NCI-H2029 treated with DMSO at 0.1 percent for 48 hours (cell line): ENCODE measurements at places on chromosomes 7 and 10.

- DNase-seq = no peak
Measured at GRCh38 chr7:69670701-69671100, 72.4 kb downstream of the AUTS2 start.

GRCh38 chr10:60942134-60942787 is 1.7 kb downstream of the RHOBTB1 start:
- no peak for DNase-seq

DNA sequence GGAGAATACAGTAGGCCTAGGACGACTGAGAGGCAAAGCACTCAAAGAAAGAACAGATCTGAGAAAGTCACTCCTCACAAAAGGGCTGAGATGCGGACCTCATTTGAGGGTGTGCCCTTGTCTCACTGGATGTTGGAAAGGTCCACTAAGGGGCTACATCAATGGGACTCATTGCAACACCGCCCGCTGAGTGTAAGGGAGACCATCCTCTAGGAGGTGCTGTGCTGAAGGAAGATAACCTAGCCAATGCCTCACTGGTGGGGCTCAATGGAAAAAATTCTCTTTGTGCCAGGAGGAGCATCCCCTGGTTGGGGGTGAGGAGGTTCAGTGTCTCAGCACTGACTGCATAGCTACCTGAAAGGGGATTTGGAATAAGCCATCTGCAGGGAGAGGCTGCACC is 758.7 kb upstream of the CELF2 start:
- no peak for DNase-seq

- no peak for DNase-seq
Measured at GRCh38 chr10:85080934-85081333, 752.5 kb downstream of the CCSER2 start.

DNA sequence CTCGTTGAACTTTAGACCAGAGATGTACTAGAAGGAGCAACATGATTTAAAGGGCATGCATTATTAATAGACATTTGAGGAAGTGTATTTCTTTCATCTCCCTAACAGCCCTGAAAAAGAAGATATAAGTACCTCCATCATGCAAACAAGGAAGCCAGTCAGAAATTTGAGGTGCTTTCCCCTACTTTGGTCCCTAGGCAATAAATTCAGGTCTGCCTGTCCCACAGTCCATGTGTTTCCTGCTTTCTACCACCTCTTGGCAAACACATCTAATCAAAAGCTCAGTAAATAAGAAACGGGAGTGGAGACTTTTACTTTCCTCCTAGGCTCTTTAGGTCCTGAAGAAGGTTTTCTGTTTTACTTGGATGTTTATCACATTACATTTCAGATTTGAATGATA is 5.2 kb upstream of the SEMA3C start:
- DNase-seq = no peak

DNA sequence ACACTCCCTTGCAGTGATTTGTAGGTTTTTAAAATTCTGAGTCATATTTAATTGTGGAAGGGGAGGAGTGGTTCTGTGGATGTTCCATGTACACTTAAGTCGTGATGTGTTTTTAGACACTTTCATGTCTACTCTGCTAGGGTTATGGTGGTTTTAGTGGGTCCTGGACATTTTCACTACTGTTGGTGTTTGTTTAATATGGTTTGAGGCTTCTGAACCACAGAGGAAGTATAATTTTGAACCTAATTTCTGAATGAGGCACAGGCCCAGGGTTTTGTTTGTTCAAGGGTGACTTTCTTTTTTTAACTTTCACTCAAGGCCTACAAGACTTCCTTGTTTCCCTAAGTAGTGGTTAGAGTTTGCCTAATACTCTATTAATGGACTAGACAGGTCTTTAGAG is 13.3 kb downstream of the SLC26A5 start:
- no peak for DNase-seq

GRCh38 chr7:18317941-18318340 is 177.6 kb upstream of the HDAC9 start:
- DNase-seq = no peak

GRCh38 chr7:138981332-138982203 is at the start of gene KIAA1549:
TSS of gene KIAA1549 (minus strand) at chr7:138981389. CDS start at chr7:138981269, 120 bp downstream.
- DNase-seq = no peak

- DNase-seq = no peak
Measured at GRCh38 chr7:6482307-6482706, 34.6 kb upstream of the DAGLB start.

DNA sequence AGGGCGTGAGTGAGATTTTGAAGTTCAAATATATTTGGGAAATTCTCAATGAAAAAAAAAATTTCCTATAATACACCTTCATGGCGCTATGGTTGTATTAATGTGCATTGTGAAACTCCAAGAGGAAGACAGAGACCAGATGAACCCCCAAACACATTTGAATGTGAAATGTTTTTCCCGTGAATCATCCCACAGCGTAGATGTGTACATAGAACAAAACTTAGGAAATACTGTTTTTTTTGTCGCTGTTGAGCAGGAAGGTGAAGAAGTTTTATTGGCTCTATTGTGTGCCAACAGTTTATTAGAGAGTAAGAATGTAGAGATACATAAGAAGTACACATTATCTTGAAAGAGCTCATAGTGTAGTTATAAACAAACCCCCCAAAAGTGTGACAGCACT is 134.0 kb downstream of the KCND2 start:
- no peak for DNase-seq

DNA sequence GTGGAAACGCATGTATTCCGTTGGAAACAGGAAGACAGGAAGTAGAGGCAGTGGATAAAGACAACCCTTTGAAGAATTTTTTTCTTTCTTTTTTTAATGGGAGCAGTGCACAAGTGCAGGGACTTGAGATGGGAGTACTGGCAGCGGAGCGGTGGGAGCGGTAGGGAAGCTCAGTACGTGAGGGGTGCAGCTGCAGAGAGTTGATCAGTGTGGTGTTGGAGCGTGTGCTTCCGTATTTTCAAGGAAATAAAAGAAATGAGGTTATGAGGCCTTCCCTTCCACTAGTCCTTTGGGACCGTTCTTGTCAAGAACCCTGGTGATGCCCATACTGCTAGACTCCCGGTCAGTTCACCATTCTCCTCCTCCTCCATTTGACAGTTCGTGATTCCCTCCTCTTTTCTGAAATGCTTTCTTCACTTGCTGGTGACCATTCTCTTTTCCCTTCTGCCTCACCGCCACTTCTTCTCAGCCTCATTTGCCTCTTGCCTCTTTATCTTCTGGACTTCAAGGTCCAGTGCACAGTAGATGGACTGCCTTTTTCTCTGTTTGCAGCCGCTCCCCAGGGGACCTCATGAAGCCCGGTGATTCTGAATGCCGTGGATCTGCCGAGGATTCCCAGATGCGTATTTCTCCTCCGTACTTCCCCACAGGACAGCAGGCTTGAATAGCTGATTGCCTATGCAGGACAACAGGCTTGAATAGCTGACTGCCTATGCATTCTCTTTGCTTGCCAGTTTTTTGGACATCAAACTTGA is 39.1 kb upstream of the TMEM236 start:
- no peak for DNase-seq

- DNase-seq = no peak
Measured at GRCh38 chr7:92793656-92794205, 42.6 kb downstream of the CDK6 start.

DNA sequence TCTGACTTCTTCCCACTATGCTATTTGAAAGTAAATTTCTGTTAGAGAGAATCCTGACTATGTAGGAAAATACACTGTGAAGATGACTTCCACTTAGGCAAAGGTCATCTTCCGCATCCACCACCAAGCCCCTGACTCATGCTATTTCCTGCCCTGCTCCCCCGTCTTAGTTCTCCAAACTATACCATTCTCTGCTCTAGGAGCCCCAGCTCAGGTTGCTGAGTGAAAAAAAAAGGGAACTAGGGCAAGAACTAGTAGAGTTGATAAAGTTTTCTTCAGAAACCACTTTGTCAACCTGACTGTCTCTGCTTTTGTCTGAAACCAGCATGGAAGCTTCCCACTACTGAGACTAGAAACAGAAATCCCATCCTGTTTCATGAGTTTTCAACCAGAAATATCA is 96.9 kb downstream of the EVX1 start:
- DNase-seq = no peak

- DNase-seq = no peak
Measured at GRCh38 chr10:127154831-127155620, 41.4 kb downstream of the INSYN2A start.

DNA sequence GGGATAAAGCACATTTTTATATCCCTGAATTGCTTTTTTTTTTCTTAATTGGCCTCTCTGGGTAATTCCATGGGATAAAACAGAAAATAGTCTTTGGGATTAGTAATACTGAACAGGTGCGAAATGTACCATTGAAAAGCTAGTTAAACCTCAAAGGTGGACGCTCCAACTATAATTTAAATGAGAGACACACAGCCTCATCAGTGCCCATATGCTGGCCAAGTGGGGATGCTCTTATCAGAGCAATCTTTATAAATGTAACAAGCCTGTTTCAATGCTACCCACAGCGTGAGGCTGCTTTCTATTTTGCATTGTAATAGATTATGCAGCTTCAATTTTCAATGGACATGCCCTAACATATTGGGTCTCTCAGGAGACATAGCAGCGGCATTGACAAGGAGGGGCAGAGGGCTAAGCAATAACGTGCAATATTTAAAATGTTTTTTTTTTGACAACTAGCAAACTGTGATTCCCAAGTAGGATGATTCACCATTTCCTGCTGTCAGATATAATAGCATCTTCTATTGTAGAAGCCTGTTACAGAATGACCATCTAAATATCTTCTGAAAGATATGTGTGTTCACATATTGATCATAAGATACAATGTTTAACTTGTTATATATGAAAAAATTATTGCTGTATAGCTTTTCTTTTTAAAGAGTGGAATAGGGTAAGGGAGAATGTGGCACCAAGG is 91.3 kb upstream of the BET1 start:
- no peak for DNase-seq

DNA sequence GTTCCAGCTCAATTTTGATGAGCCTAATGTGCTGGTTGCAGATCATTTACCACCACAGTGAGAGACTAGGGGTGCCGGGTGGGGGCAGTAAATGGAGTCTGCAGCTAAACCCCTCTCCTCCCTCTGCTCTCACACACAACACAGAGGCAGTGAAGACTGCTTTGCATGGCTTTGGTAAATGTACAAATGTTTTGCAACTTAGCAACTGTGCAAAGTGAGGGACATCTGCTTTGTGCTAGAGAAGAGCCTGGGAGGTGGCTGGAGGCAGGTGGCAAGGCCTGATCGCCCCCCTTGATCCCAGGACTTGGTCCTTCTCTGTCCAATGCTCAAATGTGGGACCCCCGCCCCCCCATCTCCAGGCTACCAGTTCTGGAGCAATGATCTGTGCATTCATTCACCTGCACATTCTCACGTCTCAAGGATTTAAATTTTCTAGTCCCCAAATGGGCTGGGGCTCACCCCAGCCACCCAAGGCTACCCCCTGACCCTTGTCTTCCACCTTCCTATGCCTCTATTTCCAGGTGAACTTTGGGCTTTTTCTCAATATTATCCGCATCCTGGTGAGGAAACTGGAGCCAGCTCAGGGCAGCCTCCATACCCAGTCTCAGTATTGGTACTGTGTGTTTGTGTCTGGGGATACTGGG is 11.6 kb downstream of the GHRHR start:
- no peak for DNase-seq

DNA sequence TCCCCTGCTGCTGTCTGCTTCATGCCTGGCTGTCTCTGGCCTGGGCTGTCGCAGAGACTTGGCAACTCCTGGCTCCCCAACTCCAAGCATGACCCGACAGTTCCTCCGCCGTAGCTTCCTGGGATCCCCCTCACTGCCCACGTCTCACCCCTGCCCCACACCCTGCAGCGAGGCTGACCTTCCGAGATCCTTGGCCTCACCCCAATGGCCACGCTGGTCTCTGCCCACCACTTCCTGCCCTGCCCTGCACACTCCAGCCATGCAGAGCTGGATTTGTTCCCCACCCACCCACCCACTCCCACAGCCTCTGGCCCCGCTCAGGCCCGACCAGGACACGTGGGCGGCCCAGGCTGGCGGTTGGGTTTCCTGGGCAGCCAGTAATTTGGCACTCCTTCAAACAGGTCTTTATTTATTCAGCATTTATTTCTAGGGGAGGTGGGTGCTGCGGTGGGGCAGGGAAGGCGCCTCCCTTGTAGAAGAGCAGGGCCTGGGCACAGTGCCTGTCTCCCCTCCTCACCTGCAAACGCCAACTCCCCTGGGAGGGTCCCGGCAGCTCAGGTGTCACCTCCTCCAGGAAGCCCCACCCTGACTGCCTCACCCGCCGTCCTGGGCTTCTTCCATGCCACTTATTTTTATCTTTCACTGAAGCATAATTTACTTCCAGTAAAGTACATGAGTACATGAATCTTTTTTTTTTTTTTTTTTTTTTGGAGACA is 25.5 kb downstream of the GTF2IRD1 start:
- no peak for DNase-seq

GRCh38 chr10:1425879-1426278 is 311.4 kb downstream of the ADARB2 start:
- no peak for DNase-seq

DNA sequence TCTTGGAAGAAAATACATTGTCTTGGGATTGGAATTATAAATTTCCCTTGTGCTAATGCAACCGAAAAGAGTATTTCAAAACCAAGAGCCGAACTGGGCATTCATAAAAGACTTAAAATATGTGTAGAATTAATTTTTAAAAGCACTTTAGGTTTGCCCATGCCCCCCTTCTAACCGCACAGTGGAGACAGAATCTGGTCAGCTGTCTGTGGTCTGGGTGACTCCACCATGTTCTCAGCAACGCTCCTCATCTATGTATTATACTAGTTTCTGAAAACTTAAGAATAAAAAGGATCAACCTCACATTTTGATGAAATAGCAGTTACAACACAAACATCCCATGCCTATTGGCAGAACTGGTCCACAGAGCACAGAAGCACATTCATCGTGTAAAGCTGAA is 192.6 kb upstream of the C7orf33 start:
- DNase-seq = no peak

GRCh38 chr10:131233611-131234258 is 77.8 kb downstream of the TCERG1L start:
- no peak for DNase-seq

DNA sequence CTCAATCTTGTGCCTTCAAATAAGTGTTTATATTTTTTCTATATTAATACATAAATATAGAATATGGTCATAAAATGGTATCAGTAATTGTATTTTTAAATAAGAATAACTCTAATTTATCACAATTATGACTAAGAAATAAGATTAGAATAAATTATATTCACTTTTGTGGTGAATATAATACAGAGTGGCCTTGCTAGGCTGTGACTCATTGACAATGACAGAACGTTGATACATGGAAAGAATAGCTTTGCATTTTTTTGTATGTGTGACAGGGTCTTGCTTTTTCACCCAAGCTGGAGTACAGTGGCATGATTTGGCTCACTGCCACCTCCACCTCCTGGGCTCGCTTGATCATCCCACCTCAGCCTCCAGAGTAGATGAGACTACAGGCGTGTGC is 47.8 kb upstream of the PCLO start:
- DNase-seq = no peak
